ENCODE measurements at places on chromosomes 6 and 20.

DNA sequence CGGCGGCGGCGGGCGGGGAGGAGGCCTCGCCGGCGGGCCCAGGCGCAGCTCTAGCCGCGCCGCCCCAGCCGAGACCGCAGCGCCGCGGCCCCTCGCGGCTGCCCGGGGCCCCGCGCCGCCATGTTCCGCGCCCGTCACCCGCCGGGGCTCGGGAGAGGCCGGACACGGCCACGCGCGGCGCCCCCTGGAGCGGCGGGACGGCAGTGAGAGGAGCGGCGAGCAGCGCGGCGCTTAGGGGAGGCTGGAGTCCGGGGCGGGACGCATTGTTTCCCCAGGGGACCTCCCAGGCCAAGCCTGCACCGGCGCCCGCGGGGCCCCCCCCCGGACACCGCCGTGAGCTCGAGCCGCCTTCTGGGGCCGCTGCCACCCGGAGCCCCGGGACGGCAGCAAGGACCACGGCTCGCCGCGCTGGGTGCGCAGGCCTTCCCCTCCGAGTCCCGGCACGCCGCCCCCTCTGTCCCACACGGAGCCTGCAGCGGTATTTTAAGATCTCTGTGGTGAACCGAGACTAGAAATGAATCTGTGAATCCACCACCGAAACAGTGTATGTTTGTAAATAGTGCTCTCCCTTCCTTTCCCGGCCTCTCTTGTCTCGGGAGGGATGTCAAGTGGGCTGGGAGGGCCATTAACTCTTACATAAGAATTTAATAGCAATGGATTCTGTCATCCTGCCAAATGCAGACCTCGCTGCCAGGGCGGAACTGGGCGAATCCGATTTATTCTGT is 424 bp upstream of the KIF13A start:
- DNase-seq, result peak; percentile 25

GRCh38 chr6:75213732-75214131 is 7.9 kb upstream of the COL12A1 start:
- no peak for DNase-seq

DNA sequence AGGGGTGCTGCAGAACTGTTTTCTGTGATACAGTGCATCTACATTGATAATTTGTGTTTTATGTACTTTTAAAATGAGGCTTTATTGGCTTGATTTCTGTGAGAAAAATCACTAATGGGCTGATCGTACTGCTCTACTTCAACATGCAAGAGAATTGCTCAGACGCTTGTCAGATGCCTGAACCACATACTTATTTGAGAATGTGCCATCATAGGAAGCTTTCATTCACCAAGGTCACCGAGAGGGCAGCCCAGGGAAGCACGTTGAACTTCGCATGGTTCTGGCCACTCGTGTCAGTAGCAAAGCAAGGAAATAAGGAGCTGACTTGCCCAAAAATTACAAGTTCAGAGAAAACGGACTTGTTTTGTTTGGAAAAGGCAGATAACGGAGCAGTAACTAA is 168.5 kb upstream of the AKAP12 start:
- DNase-seq, result no peak

GRCh38 chr6:112429226-112429625 is 82.1 kb downstream of the RFPL4B start:
- DNase-seq, result no peak

DNA sequence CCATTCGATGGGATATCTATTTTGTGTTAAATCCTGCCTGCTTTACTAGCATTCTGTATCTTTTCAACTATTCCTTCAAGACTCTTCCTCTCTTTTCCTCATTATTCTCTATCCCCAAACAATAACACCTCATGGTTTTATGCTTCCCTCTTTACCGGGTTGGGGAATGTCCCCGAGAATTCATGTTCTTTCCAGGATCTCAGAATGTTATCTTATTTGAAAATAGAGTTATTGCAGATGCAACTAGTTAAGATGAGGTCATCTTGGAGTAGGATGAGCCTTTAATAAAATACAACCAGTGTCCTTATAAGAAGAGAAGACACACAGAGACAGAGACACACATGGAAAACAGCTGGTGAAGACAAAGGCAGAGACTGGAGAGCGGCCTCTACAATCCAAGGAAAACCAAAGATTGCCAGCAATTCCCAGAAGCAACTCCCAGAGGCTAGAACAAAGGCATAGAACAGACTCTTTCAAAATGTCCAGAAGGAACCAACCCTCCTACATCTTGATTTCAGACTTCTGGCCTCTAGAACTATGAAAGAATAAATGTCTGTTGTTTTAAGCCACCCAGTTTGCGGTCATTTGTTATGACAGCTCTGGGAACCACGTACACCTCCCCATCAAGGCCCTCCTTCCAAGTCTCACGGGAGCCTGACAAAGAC is 126.8 kb upstream of the TNFAIP3 start:
- DNase-seq, result no peak

- DNase-seq, result no peak
Observed at GRCh38 chr20:17807651-17808050, 107.9 kb downstream of the BANF2 start.

GRCh38 chr6:6004390-6004995 is 2.2 kb downstream of the NRN1 start:
- no peak for DNase-seq

DNA sequence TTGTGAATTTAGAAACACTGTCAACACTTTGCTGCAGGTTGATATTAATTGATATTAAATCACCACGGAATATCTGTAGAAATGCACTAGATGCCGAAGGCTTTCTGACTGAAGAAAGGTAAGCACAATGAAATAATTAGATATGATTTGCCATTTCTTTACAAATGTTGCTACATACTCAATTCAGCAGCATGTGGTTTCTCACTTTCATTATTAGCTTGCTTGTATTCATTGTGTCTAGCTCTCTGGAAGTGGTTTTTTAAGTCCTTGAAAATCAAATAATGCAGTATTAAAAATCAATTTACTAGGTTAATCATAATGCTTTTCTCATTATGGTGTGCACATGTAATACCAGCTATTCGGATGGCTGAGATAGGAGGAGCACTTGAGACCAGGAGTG is 231.3 kb upstream of the MARCKS start:
- no peak for DNase-seq

GRCh38 chr6:142395266-142395665 is 93.5 kb downstream of the ADGRG6 start:
- DNase-seq, result no peak

- no peak for DNase-seq
Observed at GRCh38 chr6:62764841-62765240, 446.4 kb upstream of the FKBP1C start.

DNA sequence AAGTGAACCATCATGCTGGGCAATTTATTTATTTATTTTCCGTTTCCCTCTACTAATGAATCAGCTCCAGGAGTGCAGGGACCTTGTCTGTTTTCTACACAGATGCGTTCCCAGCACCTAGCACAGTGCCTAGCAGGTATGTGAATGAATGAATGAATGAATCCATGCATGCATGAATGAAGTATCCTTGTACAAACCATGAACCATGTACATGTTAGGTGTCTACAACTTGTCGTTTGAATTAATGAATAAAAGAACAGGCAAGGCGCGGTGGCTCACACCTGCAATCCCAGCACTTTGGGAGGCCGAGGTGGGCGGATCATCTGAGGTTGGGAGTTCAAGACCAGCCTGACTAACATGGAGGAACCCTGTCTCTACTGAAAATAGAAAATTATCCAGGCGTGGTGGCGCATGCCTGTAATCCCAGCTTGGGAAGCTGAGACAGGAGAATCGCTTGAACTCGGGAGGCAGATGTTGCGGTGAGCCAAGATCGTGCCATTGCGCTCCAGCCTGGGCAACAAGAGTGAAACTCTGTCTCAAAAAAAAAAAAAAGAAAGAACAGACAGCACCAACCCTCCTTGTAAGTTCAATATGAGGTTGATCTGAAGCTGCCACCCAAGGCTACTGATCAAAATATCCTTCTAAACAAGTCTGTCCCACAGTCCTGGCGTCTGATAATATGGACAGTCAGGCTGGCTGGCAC is 27.3 kb upstream of the SLC9A8 start:
- DNase-seq, result no peak

DNA sequence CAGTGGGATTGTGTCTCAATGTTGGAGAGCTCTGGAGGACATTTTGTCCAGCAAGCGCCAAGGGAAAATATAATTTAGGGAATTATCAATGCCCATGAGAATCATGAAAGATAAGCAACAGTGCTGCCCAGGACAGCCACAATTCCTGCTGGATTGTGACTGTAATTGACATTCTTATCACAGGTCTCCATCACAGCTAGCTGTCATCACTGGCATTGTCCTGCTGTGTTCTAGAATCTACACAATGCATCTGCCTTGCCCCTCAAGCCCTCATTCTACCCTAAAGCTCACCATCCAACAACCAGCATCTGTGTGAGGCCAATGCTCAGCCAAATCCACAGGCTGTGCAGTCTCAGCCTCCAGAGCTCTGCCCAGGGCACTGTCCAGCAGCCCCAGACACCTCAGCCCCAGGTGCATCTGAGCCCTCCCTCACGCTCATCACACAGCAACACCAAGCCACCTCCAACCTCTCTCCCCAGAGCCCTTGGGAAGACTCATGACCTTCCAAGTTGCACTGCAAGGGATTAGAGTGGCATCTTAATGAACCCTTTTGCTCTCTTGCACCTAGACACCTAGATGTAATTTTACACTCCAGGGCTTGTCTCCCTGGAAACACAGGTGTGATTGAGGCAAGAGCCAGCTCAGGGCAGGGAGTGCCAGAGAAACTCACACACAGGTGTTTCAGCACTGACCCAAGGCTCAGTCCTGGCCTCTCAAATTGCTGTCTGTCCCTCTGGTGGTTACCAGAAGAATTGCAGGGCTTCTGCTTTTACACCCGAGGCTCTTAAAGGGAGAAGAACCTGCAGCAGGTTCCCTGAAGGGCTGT is 85.2 kb upstream of the PHACTR3 start:
- DNase-seq, result no peak

- DNase-seq, result no peak
Observed at GRCh38 chr6:166032366-166033200, 135.1 kb downstream of the TBXT start.

- no peak for DNase-seq
Observed at GRCh38 chr6:118569498-118569897, 21.4 kb downstream of the PLN start.

DNA sequence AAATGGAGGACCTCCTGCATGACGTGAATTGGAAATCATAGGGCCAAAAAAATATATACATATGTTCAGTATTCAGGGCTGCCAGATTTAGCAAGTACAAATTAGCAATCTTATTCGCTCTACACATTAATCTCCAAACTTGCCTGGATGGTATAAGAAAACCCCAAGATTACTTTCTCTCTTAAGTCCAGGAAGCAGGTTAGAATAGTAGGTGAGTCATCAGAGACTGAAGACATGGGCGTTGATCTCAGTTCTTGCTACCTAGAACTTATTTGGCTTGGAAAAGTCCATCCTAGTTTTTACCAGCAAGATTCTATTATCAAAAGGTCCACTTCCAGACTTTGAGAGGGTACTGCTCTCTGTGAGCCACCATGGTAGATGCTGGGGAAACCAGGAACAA is 47.4 kb downstream of the GPR63 start:
- no peak for DNase-seq

GRCh38 chr6:112308476-112308875 is 38.7 kb upstream of the RFPL4B start:
- no peak for DNase-seq

GRCh38 chr6:138590796-138591709 is 91.8 kb upstream of the NHSL1 start:
- DNase-seq, result peak; percentile 15

DNA sequence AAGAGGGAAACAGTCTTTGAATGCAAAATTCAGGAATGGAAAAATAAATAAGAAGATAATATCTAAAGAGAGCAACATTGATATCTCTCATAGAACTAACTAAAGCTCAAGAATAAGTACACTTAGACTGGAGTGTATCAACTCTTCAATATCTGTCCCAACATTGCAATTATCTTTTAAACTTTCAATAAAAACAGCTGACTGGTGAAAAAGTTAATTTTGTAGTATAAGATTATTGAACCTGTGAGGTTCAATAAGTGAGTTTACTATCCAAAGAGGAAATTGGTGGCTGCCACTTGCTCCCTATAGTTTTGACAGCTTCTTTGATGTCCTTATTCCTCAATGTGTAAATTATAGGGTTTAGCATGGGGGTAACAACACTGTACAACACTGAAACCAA is 13.7 kb downstream of the OR5V1 start:
- DNase-seq, result no peak

DNA sequence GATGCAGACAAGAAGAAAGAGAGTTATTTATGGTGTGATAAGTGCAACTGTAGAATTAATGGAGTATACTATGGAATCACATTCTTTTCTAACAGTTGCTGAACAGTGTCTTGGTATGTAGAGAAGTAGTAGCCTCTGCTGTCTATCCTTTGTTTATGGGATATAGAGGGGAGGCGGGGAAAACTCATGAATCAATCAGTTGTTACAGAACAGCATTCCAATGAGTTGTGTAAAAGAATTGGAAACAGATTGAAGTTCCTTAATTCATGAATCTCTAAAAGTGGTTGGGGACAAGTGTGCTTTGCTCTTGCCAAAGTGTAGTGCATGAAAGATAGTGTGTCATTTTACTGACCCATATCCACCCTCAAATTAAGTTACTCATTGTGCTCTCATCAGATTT is 77.7 kb downstream of the FLRT3 start:
- no peak for DNase-seq

DNA sequence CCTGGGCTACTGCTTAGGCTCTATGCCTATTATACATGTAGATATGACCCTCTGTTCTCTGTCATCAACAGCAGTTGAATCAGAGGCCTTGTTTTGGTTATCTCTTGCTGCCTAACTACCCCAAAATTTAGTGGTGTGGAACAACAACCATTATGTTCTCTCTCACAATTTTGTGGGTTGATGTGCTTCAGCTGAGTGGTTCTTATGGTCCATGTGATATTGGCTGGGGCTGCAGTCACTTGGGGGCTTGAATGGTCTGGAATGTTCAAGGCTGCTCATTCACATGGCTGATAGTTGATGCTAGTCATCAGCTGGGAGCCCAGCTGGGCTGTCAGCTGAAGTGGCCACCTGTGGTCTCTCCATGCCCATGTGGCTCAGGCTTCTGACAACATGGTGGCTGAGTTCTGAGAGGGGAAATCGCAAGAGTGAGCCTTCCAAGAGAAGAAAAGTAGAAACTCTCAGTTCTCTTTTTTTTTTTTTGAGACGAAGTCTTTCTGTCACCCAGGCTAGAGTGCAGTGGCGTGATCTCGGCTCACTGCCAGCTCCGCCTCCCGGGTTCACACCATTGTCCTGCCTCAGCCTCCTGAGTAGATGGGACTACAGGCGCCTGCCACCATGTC is 47.8 kb downstream of the SHLD1 start:
- DNase-seq, result no peak

DNA sequence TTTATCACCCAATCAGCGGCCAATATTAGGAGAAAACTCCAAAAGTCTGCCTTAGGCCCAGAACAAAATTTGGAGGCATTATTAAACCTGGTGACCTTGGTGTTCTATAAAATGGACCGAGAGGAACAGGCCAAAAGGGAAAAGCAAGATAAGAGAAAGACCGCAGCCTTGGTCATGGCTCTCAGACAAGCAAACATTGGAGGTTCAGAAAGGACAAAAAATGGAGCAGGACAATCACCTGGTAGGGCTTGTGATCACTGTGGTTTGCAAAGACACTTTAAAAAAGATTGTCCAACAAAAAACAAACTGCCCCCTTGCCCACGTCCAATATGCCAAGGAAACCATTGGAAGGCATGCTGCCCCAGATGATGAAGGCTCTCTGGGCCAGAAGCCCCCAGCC is 31.2 kb downstream of the CEP85L start:
- DNase-seq, result no peak

Data from stimulated activated CD4-positive, alpha-beta T cell treated with anti-CD3 and anti-CD28 coated beads, Interleukin-4, amount 100 ng/mL, for 4 hours (primary cell).